ENCODE measurements at places on chromosomes 12 and 14. TPM values are rescaled to one million over a fixed set of nuclear protein-coding genes. Genes with fewer than 3 reads are reported as not detected.

Gene GNB3
- 13.3 TPM for polyA plus RNA-seq

Gene LRP1-AS
- not detected for polyA plus RNA-seq

Gene ADGRD1
- 13.7 TPM for polyA plus RNA-seq

Gene GDF3
- polyA plus RNA-seq, result 0.48 TPM

Gene HOXC11
- polyA plus RNA-seq, result 2.1 TPM

Gene SMCO3
- 2.1 TPM for polyA plus RNA-seq

Gene SPRYD3
- polyA plus RNA-seq, result 13.5 TPM

Gene KRT84
- not detected for polyA plus RNA-seq

Gene HVCN1
- 10.7 TPM for polyA plus RNA-seq

Gene TGM1
- 2.3 TPM for polyA plus RNA-seq

Gene SIX4
- polyA plus RNA-seq, result 8.6 TPM

Gene ETFBKMT
- polyA plus RNA-seq, result 5.4 TPM

Gene LTA4H
- polyA plus RNA-seq, result 146 TPM

Gene NTS
- 4.1 TPM for polyA plus RNA-seq

Gene SSTR1
- 1.8 TPM for polyA plus RNA-seq

Measured in left kidney (tissue), 8 donors.